Astrocyte of the spinal cord (primary cell): ENCODE measurements at places on chromosomes 7 and 10.

- DNase-seq, result no peak
Observed at GRCh38 chr10:52481986-52482555, 168.0 kb downstream of the DKK1 start.

GRCh38 chr10:71335173-71335708 lies 16.2 kb downstream of the SLC29A3 start:
- DNase-seq, result no peak

- no peak for DNase-seq
Observed at GRCh38 chr10:53007527-53007842, 234.9 kb upstream of the MBL2 start.

DNA sequence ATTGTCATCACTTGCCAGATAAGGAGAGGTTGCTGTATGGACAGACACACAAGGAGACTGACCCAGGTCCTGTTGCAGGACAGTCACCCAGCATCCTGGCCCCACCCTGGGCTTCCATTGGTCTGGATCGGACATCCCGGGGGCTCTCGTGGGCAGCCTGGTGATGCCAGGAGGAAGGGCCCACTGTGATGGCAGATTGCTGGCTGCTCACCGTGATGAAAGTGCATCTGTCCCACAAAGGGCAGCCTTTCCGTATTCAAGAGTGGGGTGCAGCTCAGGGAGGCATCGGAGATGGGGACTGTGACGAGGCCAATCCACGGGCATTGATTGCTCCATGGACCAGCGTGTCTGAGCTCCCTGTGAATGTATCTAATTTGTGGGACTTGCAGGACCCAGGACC lies 41.3 kb downstream of the PRKAG2 start:
- DNase-seq, result no peak

DNA sequence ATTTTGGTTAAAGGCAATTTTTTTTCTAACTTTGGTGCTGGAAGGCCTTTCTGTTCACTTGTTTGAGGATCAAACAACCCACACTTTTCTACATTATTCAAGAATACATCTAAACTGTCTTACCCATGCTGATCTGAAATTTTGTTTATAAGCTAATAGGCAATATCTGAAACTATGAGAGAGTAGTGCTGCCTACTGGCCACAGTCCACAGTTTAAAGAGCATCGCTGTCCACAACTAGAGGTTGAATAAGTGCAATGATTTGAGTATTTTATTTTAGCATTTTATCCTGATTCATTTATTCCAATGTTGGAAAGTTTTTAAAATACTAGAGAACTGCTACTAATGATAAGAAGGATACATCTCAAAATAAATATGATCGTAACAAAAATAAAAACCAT lies 306.9 kb downstream of the ELMO1 start:
- DNase-seq, result no peak

GRCh38 chr7:54857294-54857693 lies 98.3 kb upstream of the SEC61G start:
- no peak for DNase-seq

- DNase-seq, result no peak
Observed at GRCh38 chr7:85010306-85010705, 176.6 kb downstream of the SEMA3D start.

DNA sequence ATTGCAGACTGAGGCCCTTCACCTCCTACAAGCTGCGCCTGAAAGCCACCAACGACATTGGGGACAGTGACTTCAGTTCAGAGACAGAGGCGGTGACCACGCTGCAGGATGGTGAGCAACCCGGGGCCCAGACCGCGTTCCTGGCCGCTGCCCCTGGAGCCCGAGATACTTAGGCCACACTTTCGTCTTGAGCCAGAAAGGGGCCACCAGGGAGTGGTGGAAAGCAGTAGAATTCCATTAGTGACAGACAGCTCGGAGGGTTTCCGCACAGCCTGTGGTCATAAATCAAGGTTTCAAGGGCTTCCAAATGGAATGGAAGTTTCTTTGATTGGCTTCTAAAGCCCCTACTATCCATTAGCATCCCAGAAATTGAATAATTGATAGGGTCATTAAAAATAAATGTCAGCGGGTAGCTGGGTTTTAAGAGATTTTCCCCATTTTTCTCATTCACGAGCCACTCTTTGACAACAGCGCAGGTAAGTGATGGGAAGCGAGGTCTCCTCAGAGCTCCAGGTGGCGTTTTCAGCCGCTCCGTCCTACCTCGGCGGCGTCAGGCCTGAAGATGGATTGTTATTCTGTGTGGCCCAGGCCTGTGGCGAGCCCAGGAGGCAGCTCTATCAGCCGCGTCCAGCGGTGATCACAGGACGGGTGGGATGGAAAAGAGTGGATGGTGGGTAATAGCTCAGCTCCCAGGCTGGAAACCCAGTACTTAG lies 523.5 kb upstream of the FOXK1 start:
- no peak for DNase-seq

DNA sequence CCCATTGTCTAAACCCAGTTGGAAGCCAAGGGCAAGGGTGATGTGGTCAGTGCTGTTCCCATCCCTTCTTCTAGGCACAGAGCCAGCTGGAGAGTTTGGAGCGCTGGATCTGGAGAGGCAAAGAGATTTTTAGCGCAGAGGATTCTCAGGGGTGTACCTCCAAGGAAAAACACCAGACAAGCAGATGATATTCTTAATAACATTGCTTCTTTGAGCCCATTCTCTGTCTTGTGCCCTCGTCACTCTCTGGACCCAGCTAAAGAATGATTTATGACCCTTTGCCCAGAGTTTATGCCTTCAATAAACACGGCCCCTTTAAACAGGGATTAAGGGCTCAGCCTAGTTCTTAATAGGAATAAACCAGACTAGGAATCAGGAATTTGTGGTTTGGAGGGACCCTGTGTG lies 4.7 kb upstream of the HIP1 start:
- DNase-seq, result no peak

DNA sequence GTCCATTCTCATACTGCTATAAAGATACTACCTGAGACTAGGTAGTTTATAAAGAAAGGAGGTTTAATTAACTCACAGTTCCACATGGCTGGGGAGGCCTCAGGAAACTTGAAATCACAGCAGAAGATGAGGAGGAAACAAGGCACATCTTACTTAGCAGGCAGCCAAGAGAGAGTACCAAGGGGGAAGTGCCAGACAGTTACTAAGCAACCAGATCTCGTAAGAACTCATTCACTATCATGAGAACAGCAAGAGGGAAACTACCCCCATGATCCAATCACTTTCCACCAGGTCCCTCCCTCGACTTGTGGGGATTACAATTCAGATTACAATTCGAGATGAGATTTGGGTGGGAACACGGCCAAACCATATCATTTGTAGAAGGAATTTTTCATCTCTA lies 36.3 kb downstream of the NHLRC2 start:
- DNase-seq, result no peak
